ENCODE measurements at places on chromosomes 6 and 20.

- DNase-seq, result peak; percentile 94
These were observed 58.9 kb downstream of the ZNF831 start for GRCh38 chr20:59222253-59223181.

DNA sequence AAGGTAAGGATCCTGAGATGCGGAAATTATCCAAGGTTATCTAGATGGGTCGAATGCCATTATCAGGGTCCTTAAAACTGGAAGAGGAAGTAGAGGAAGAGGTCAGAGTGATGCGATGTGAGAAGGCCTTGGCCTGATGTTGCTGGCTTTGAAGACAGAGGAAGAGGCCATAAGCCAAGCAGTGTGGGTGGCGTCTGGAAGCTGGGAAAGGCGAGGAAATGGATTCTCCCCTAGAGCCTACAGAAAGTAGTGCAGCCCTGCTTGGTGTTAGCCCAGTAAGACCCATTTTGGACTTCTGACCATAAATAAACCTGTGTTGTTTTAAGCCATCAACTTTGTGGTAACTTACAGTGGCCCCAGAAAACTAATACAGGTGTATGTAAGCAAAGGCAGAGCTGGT is 2.0 kb downstream of the SRXN1 start:
- no peak for DNase-seq

GRCh38 chr20:9994676-9995075 is 40.1 kb upstream of the ANKEF1 start:
- DNase-seq, result no peak

GRCh38 chr6:43983632-43984031 is 143.6 kb downstream of the MRPL14 start:
- DNase-seq, result peak; percentile 23

DNA sequence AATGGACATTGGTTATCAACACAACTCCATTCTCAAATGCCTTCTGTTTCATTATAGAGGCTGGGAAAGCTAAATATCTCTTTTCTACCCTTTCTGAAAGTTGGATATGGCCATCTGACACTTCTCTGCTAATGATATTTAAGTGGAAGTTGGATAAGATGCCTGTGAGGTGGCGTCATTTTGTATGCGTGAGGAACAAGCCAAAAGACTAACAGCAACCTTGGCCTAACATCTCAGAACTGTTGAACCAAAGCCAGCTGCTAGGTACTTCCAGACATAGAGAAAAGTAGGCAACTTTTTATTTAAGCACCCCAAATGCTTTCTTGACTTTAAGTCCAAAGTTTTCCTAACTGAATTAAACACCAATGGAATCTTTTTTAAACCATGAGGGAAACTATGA is 708.4 kb downstream of the CD109 start:
- DNase-seq, result no peak

DNA sequence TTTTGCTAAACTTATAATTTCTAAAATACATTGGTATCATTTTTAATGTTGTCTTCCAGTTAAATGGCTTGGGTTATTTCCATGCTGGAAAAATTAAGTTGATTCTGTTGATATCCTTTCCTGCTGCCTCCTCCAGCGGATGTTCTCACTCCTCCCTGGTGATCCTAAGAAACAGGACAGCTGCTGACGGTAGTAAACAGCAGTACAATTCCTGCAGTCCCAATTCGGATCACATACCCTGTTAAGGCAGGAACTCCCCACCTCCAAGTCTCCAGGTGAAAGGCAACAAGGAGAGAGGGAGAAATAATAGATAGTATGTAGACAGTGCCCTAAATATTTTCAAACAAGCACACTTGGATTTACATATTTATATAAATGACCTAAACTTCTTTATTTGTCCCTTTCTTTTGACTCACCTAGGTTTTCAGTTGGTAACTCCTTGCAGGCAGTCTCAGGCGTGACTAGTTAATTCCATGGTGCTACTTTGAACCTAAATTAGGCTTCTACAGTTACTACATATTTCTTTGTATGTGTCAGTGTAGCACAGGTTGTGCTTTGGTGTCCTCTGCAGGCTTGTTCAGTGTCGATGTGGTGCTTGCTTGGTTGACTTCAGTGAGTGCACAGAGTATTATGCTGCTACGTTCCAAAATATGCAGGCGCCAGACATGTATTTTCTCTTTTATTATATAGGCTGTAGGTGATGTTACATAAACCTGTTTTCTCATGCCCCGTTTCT is 126.0 kb downstream of the ADGRB3 start:
- DNase-seq, result no peak

- no peak for DNase-seq
These were observed 85.6 kb upstream of the CARMIL1 start for GRCh38 chr6:25193460-25194171.

GRCh38 chr6:128463942-128464341 is 56.5 kb downstream of the PTPRK start:
- no peak for DNase-seq

- no peak for DNase-seq
These were observed 114.9 kb upstream of the PTPRT start for GRCh38 chr20:43304598-43304997.

DNA sequence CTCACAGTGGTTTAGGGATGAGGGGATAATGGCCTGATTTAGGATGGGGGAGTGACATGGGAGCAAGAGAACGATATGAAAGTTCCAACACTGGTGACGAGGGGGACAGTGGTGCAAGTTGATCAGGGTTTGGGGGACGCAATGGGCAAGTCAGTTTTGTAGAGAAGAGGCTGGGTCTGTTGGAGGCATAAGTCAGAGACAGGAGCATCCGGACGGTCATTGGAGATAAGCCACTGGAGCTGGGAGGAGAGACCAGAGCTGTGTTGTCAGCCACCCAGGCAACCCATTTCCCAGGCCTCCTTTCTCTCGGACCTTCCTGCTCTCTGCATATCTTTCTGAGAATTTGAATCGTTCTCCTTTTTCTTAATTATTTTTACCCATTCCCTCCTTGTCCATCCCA is 9.5 kb downstream of the DNPH1 start:
- DNase-seq, result peak; percentile 30

- no peak for DNase-seq
These were observed 1130.2 kb upstream of the MAP3K7 start for GRCh38 chr6:91717094-91717493.

DNA sequence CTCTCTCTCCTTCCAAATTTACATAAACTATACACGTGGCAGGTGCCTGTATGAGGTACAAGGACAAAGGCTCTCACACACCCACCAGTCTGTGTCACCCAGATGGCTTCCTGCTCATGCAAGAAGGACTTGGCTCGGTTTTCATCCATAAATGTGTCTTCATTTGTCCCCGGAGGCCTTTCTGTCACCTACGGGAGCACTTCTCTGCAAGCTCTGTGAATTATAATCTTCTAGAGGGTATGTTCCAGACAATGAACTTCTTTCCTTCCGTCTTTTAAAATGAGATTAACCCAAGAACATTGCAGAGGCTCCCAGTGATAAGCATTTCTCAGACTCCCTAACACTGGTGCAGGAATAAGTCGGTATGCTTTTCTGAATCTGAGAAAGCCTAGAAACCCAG is 123.6 kb downstream of the PTPRT start:
- no peak for DNase-seq

GRCh38 chr6:18503206-18503592 is 116.0 kb downstream of the RNF144B start:
- no peak for DNase-seq

DNA sequence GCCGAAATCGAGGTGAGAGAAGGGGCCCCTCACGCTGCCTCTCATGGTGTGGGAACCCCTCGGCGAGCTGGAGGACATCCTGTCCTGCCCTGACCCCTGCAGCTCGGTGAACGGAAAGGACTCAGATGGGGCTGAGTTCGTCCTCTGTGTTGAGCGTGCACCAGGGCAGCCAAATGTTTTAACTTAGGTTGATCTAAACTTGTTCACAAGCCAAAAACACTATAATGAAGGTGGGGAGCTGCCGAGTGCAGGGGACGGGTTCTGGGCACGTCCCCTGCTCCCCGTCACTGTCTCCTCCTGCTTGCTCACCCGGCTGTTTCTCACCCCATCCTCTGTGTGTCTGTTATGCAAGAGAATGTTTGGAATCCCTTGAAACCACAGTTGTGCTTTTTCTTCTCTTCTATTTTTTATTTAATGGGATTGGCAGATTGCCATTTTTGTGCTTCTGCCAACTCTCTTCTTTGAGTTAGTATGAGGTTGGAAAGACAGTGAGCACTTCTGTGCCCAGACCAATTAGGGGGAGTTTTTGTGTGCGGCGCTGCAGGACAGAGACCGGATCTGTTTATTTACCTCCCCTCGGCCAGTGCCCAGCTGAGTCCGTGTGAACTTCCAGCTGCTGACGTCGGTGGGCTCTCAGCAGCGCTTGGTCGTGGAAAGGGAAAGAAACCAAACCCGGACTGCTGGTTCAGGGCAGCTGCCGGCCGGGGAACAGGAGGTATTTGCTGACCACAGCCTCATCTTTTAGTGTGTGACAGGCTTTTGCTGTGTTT is 158.1 kb downstream of the DTNBP1 start:
- no peak for DNase-seq

DNA sequence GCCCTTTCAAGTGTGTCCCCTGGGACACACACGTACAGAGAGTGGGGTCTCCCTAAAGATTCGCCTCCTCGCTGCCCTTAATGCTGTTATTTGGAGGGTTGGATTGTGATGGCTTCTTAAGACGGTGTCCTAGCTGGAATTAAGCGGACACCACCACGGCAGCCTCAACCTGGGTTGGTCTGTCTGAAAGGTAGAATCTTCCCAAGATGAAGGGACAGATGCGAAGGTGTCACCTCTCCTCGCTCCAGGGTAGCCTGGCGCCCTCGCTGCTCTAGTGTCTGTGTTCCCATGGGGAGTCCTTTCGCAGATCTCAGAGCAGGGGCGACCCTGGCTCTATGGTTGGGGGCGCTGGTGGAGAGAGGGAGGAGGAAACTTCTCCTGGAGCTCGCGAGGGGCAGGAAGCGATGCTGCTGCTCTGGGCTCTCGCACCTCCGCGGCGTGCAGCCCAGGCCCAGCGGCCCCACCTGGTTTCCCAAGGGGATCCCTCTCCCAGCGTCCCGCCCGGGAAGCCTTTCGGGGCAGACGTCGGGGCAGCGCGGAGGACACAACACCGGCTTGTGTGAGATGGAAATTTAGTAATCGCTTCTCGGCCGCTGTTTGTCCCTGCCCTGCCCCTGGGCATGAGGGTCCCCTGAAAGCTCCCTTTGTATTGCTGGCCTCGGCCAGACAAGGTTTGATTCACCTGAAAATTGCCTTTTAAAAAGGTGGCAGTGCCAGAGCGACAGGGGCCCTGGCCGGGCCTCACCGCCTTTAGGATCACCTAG is 1.7 kb downstream of the RSPO3 start:
- DNase-seq, result peak; percentile 52

DNA sequence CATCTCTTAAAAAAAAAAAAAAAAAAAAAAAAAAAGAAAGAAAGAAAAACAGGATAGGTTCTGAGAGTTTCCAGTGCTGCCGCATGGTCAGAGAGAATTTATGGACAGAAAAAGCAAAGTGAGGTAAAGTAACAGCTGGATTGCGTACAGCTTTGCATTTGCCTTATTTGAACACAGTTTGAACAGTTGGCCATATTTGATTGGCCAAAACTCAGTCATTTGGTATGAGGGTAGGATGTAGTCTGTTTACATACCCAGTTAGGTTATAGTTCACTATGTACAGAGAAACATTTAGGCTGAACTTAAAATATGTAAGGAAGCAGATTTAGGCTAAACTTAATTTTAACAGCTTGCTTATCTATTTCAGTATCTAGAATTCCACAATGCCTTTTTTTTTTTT is 17.5 kb upstream of the L3MBTL1 start:
- no peak for DNase-seq

GRCh38 chr6:2578767-2579166 is 172.0 kb downstream of the MYLK4 start:
- no peak for DNase-seq

GRCh38 chr20:48924756-48925109 is 3.2 kb downstream of the ARFGEF2 start:
- DNase-seq, result no peak

DNA sequence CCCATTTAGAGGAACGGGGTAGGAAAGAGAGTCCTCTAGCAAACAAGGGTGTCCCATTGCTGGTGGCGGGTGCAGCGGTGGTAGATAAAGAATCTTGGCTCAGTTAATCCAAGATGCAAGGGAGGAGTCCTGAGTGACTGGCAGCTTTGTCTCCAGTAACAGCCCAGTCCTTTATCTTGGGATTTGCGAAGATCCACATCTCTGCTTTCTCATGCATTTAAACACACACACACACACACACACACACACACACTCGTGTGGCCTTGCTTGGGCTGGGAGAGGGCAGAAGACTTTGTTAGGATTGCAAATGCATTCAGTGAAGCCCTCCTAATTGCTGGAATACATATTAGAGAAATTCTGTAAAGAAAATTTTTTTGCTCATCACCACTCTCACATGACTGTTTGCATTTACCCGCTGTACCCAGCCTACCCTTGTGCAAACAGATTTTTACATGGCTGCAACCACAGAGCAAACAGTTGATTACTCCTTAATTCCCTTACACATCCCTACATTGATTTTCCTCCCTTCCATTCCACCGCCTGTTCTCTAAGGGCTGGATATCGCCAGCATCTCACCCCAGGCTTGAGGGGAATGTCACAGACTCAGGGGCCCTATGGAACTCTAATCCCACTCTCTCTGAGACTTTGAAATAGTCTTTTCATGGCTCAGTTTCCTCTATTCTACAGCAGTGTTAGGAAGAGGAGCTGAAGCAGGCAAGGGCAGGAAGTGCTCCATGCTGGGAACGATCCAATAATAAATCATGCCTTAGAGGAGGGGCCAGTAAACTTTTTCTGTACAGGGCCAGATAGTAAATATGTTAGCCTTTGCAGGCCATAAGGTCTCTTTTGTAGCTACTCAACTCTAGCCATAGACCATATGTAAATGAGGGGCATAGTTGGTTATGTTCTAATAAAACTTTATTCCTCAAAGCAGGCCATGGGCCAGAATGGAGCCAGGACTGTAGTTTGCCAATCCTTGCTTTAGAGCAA is 3.5 kb downstream of the C6orf132 start:
- DNase-seq, result peak; percentile 77

DNA sequence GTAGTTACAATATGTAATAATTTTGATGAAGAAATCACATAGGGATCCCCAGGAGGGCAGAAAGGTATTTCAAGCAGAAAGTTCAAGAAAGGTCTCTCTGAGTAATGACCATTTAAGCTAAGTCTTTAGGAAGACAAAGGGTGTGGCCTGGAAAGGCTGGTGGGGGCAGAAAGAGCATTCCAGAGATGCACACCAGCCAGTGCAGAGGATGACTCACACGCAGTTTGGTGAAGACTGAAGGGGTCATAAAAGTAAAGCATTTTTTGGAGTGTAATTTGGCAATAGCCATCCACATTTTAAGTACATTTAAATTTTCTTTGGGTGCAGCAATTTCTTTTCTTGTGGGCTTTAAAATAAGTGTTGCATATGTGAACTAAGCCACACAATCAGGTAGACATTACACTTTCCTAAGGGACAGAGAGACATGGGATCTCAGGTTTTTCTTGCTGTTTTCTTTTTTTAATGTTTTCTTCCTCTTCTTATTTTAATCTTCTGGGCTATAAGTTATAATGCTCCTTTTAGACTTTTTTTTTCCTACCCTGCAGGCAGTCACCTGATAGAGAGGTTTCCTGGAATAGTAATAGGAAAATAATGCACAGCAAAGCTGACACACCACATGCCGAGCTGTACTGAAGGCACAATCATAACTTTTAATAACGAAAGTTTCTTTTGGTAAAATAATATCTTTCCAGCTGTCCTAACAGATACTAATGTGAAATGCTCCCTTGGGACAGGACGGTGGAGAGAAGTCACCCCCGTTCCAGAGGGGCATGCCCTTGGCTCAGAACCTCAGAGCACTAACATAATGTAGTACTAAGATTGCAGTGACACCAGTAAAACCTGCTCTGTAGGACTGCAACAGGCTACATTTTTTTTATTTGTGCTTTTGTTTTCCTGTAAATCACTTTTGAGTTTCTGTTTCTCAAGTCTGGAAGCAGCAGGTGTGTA is 49.6 kb upstream of the PTPRK start:
- DNase-seq, result peak; percentile 16
